ENCODE measurements at places on chromosomes 12 and 14.

DNA sequence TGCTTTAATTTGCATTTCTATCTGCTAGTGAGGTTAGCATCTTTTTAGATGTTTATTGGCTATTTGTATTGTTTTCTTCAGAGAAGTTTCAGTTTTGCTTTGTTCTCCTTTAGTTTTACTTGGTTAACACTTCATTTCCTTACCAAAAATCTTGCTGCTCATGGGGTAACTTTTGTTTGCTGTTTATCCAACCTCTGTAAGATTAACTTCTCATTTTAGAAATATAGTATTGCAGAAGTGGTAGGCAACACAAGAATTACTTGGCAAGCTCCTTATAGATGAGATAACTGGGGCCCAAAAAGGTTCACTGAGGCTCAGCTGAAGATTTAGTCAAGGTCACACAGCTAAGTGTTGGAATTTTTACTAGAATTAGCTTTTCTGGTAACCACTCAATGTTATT is 40.5 kb downstream of the ALKBH1 start:
- no peak for DNase-seq

DNA sequence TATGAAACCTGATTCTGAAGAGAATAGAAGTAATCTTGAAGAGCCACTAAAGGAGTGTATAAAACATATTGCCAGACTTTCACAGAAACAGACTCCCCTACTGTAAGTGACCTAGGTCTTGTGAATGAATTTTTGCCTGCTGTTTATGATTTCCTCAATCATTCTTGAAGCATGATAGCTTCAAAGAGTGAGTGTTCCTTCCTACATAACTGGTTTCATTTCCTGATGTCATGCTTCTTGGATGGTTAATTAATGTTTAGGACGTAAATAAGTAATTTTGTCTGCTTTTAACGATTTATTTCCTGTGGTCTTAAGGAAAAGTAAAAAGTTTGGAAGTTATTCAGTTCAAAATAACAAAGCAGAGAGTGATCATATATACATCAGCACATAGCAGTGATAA is 129.8 kb downstream of the PIK3C2G start:
- DNase-seq = no peak

GRCh38 chr12:49233842-49234526 is 30.9 kb upstream of the TUBA1C start:
- no peak for DNase-seq

DNA sequence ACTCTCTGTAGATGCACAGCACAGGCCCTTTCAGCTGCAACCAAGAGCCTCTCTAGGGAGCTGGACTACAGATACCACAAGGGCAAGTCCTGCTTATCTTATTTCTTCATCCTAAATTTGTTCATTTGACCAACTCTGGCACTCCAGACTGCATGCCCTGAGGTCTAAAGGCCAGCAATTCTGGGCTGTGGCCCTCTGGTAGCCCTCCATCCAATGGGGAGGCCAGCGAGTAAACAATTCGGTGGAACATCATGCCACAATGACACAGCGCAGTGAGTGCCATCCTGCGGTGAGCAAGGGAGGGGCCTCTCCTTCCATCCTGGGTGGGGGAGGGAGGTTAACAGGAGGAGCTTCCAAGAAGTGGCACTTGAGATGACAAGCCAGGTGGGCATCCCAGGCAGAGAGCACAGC is 652 bp upstream of the SELPLG start:
- DNase-seq = no peak

- DNase-seq = no peak
Observed at GRCh38 chr12:130633771-130634170, 82.3 kb downstream of the RIMBP2 start.

- no peak for DNase-seq
Observed at GRCh38 chr12:70241845-70242244, 1.4 kb upstream of the CNOT2 start.

GRCh38 chr12:130156652-130157275 is 5.5 kb upstream of the FZD10 start:
- no peak for DNase-seq

DNA sequence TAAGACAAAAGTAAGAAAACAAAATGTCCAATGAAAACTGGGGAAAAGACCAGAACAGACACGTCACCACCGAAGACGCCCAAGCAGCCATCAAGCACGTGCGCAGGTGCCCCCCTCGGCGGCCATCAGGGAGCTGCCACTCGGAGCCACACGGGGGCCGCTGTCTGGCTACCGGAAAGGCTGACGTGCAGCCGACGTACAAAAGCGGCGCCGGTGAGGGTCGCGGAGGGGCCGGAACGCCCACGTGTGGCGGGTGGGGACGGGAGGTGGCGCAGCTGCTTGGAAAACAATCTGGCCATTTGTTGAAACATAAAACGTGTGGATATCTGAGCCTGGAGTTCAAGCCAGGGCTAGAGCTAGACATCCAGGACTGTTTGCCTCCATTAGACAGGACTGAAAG is 60.7 kb downstream of the GALNT9 start:
- DNase-seq = no peak

GRCh38 chr12:100185361-100185894 is 15.2 kb upstream of the ACTR6 start:
- no peak for DNase-seq

DNA sequence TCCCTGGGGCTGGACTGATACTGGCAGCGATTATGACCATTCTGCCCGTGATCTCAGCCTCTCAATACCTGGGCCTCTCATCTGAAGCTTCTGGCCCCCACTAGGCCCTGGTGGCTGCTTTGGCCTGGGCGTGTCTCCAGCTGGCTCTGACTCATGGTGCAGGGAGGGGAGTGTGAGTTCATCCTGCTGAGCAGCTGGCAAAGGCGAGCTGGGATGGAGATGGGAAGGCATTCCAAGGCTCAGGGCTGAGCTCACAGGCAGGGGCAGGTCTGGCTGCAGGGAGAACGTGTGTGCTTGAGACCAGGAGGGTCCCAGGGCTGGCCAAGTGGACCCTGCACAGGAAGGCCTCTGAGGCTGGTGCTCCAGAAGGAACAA is 221.8 kb downstream of the TMEM121 start:
- no peak for DNase-seq

GRCh38 chr12:122839907-122840554 is 4.8 kb downstream of the HIP1R start:
- no peak for DNase-seq
